ENCODE measurements at places on chromosomes 7 and 10.

- no peak for DNase-seq
Observed at GRCh38 chr7:154627646-154628290, 375.2 kb downstream of the PAXIP1 start.

DNA sequence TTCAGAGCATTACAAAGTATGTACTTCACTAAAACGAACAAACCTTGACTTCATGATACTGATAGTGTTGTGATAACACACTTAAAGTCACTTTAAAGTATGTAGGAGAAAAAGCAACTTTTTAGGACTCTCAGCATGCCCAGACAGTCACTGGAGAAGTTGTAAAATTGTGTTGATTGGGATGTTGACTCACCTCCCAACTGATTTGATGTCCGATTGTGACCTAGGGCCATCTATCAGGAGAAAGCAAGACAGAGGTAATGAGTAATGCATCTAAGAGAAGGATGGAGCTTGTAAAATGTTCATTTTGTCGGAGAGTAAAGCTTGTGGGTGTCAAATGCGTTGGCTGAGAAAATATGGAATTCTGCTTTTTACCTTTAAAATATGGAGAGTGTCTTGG, 135.4 kb upstream of the SEMA3D start:
- no peak for DNase-seq

DNA sequence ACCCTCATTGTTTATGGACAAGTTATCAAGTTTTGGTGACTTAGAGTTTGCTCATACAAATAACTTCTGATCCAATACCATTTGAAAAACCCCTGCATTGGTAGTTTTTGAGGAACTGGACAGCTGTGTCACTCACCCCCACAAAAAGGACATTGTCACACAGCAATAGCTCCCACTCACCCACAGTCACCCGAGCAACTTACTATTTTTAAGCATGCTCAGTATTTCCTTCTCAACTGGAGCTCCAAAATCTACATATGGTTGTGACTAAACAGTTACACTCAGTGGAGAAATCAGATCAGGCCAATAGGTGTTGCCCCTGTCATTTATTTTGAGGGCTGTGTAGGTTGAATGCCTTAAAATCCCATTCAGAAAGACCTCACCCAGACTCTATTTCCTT, 165.2 kb upstream of the AUTS2 start:
- DNase-seq: no peak

DNA sequence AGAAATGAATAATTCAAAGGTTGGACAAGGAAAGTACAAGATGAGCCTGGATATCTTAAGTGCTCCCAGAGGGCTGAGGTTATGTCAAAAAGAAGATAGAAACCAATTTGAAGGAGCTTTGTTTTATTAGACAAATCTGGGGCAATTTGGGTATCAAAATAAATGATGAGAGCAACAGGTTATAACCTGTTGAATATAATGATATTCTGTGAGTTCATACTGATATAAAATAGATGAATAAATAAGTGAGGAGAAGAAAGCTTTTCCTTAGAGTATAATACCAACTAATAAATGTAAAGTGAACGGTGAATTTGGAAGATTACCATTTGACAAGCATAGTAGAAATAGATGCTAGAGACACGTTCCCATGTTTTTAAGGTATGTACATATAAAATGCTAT, 544.2 kb upstream of the ANKRD30A start:
- no peak for DNase-seq

GRCh38 chr7:19663816-19664462, 44.9 kb downstream of the POLR1F start:
- DNase-seq: no peak
